ENCODE measurements at places on chromosomes 5 and 9.

- DNase-seq = no peak
These were observed 182.1 kb downstream of the SNCAIP start for GRCh38 chr5:122494109-122494508.

DNA sequence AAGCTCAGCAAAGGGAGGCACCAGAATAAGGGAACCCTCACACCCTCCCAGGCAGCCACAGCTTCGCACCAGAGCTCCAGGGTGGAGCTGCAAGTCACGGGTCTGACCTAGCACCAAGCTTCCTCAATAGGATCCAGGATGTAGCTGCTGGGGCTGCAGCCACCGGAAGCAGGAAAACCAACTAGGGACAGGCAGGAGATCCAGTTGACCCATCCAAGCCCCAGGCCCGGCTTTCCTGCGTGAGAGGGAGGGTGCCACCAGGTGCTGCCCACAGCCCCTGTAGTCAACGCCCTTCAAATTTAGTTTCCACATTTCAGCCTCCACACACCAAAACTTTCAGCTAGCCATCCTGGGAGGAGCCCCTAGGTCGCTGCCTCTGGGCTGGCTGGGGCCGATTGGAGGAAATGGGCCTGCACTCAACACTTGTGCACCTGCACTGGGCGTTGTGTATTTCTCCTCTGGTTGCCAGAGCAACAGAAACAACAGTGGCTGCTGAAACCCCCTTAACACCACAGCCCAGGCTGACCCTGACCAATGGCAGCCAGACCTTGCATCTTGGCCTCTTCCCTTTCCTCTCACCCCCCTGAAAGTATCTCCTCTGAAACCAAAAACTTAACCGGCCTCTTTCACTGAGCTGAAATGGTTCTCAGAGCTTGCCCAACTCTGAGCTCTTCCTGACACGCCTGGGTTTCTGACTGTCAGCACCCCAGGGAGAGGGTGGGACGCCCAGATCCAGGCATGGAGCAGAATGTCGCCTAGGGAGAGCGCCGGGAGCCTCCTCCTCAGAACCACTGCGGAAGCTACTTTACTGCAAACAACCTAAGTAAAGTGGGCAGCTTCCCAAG, 226.5 kb upstream of the MAP3K1 start:
- DNase-seq = peak; percentile 66

- DNase-seq = no peak
These were observed 35.2 kb downstream of the CEP72 start for GRCh38 chr5:647311-647710.

DNA sequence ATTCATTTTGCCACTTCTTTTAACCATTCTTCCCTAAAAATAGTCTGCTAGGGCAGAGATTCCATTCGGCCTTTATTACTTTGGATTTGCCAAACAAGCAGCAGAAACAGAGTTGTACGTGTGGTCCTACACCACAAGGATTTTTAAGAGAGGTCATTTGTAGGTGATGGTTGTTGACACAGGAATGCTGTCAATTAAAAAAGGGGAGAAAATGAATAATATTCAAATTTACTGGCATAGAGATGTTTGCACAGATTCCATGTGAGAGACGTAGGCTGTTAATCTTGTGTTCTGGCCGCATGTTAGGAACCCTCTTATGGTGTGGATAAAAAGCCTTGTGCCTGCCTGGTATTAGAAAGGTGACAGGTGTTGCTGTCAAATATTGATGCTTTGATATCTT, 34.9 kb downstream of the TRIO start:
- DNase-seq = no peak

DNA sequence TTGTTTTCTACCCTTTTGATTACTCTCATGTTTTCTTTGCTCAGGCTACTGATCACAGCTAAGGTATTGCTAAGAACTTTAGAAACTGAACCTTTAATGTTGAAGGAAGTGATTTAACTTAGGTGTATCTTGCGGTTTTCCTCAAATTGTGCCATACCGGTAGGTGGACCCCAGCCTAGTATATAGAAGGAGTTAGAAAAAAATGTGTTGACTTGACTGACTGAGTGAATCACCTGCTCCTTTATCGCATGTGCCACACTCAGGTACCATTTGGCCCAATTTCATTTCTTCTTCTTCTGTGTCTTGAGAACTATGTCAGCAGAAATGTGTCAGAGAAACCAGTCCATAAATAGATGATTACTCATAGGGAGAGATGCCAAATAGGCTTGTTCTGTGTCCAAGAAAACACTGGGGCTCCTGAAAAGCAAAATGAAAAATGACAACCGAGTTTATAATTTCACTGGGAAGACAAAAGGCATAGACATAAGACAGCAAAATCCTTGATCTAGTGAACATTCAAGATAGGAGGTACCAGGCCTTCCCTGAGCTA, 19.4 kb downstream of the PLPPR1 start:
- no peak for DNase-seq

DNA sequence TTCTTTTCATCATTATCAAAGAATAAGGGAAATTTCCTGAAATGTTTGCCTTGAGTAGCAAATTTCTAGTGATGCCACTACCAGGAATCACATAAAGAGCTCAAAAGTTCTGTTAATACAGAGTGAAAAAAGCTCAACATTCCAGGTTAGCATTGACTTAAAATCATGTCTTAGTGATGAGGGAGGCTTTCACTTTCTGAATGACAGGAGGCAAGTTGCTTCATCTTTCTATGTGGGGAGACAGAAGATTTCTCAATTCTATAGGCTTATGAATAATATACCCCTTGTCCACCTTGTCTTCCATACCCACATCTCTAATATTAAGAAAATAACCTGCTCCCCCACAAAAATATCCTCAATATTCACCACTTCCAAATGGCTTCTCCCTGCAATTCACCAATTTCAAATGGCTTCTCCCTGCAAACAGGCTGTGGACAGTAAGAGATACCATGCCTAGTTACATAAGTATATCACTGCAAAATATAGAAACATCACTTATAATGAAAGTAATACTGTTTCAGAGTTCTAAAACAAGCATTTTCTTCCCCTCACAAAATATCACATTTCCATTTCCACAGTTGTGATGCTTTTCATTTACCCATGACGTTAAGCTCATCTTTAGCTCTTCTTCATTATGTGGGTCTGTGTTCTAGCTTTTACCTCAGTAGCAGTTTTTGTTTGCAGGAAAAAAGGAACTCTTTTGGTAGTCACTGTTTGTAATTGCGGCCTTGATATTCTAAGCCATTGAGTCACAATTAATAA, 2.2 kb upstream of the JAK2 start:
- DNase-seq = no peak

- no peak for DNase-seq
These were observed 27.1 kb upstream of the MGAT1 start for GRCh38 chr5:180829726-180830125.

DNA sequence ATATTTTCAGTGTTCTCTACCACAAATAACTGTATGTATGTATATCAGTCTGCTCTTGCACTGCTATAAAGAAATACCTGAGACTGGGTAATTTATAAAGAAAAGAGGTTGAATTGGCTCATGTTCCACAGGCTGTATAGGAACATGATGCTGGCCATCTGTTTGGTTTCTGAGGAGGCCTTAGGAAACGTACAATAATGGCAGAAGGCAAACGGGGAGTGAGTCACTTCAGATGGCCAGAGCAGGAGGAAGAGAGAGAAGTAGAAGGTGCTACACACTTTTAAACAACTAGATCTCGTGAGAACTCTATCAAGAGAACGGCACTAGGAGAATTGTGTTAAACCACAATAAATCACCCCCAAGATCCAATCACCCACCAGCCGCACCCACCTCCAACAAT, 121.7 kb downstream of the ADAMTS6 start:
- DNase-seq = no peak
